Activated naive CD4-positive, alpha-beta T cell treated with anti-CD3 and anti-CD28 coated beads, Interleukin-2, amount 50 U/mL, for 16 hours (primary cell): ENCODE measurements at places on chromosomes 7 and 10.

GRCh38 chr7:123770378-123770777, 21.6 kb upstream of the WASL start:
- no peak for DNase-seq

GRCh38 chr10:113609704-113610108, 54.1 kb downstream of the NRAP start:
- DNase-seq: no peak

GRCh38 chr7:13017333-13017857, 330.0 kb downstream of the ARL4A start:
- DNase-seq: no peak

- no peak for DNase-seq
Measured at GRCh38 chr10:11602919-11603523, 8.4 kb downstream of the USP6NL start.

DNA sequence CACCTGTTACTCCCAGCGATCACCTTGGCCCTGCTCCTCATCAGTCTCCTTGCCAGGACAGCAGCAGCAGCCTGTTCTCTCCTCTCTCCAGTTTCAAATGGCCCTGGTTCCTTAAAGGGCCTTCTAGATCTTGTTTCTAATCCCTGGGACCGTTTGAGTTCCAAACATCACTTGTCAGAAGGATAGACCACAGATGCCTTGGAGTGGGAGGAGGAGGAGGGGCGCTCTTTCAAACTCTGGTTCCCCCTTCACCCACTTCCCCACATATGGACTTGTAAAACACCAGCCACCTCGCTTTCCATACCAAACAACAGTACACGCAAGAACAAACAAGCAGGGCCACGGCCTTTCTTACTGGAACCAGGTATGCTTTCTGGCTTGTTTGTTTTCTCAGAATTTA, 104.8 kb downstream of the PLXNA4 start:
- no peak for DNase-seq

- DNase-seq: no peak
Measured at GRCh38 chr10:77973276-77973675, 46.7 kb upstream of the DLG5 start.

GRCh38 chr10:56991591-56992069, 630.6 kb upstream of the ZWINT start:
- DNase-seq: no peak

DNA sequence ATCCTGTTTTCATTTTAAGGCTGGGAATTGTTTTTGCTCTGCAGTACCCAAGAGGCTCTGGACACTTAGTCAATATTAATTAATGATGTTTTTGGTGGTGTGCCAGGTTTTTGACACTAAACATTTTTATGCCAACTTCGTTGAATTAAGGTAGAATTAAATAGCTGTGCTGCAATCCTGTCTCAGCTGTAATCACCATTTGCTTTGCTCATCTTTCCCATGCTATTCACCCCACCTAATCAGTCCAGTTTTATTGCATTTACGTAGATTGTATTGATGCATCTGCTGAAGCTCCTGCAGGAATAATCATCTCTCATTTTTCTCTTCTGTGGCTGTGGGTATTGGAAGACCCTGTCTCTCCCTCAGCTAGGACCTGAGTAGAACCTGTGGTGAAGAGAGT, 52.6 kb upstream of the TRUB1 start:
- no peak for DNase-seq

- no peak for DNase-seq
Measured at GRCh38 chr10:4391683-4392082, 434.3 kb upstream of the AKR1E2 start.

DNA sequence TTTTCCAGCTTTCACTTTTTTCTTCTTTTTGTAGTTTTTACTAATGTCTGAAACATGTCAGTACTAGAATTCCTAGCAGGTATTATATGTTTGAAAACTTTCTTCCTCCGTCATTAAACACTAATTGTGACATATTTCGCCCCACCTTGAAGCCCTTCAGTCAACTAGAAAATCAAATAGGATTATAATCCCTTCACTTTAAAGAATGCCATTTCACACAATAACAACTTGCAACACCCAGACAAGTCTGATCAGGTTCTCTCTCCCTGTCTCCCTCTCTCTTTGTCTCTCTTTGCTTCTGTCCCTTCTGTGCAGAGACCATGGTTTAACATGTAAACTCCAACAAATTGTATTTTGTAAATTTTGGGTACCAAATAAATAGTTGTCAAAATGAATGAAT, 373.5 kb downstream of the SEMA3D start:
- no peak for DNase-seq

DNA sequence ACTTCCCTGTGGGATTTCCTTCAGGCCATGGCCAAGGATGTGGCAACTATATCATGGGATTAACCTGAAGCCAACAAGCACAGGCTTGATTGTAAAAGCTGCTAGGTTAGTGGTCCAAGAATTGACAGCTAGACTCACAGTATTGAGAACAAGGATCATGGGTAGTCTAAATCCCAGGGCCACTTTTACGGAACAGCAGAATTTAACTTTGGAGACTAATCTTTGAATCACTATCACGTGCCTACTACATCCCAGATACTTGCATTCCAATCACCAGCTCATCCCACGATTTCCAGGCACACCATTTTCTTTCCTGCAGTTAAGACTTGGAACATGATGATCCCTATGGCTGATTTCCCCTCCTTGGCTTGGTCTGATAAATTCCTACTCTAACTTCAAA, 65.6 kb upstream of the ADO start:
- DNase-seq: no peak

DNA sequence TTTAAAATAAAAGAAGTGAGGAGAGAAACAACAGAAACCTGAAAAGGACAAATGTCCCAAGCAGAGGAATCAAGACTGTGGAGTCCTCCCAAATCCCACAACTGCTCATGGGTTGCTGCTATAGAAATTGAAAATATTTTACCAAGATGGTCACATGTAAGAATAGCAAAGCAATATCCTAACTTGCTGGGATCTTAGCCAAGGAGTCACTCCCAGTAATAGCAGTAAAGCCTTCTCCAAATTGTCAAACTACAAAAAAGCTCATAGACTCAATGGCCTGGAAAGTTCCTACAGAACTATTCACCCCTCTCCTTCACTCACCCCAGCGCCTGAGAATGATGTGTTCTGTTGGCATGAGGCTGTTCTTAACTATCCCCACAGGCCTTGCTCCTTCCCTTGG, 186.5 kb downstream of the ELMO1 start:
- no peak for DNase-seq

- DNase-seq: peak; percentile 16
Measured at GRCh38 chr10:21989453-21990154, 13.9 kb downstream of the DNAJC1 start.

- no peak for DNase-seq
Measured at GRCh38 chr7:128841171-128841690, 11.0 kb downstream of the FLNC start.

GRCh38 chr7:121595758-121596696, 199.9 kb upstream of the FAM3C start:
- DNase-seq: no peak

GRCh38 chr10:78442836-78443550, 409.3 kb downstream of the RPS24 start:
- no peak for DNase-seq

DNA sequence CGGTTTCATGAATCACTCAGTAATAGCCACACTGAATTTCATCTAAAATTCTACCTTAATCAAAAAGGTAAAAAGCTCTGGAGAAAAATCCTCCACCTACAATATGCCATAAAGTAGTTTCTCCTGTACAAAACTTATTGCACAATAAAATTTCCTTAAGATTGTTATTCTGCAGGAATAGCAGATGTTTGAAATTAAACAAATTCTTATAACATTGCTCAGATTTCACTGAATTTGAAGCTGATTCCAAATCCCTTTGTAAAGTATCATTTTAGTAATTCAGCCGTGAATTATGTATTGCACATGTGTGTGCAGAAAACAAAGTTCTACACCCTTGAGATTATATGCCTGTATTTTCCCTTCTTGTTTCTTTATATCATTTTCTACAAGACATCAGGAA, 123.8 kb downstream of the AMPH start:
- no peak for DNase-seq

- peak; percentile 21 for DNase-seq
Measured at GRCh38 chr7:130180571-130181262, 24.5 kb downstream of the TMEM209 start.

DNA sequence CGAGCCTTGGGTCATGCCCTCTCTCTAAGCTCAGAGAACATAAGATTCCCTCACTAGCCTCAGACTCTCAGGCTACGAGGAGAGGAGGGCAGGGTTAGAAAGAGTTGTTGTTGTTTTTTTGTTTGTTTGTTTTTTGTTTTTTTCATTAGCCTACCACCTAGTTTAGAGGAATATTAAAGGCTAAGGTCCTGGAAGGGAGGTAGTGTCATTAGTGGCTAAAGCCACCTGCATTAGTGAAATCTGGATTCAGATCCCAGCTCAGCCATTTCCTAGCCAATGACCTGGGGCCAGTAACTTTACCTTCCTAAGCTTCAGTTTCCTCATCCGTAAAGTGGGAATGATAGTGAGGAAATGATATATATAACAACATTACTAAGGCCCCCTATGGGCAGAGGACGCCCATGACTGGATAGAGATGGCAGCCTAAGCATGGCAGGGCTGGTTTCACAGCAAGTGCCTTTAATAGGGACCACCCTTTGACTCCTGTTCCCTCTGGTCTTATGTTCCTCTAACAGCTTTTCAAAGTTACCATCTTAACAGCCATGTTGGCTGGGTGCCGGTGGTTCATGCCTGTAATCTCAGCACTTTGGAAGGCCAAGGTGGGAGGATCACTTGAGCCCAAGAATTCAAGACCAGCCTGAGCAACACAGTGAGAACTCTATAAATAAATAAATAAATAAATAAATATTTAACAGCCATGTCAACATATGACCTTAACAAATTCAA, 5.1 kb downstream of the DDIT4 start:
- no peak for DNase-seq

DNA sequence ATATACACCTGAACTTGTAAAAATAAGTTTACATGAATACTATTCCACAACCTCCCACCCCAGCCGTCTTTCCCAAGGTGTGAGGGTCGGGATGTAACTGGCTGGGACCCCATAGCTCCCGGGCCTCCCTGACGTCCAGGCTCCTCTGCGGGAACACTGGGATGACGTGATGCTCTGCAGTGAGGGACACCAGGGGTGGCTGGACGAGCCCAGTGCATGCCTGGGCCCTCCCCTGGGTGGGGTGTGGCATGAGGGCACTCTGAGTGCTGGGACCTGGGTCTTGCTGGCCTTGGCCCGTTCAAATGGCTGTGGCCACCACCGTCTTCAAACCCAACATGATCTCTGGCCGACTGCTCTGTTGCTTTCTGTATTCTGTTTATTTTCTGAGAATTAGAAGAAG, 182.4 kb downstream of the DNAJB6 start:
- DNase-seq: no peak

DNA sequence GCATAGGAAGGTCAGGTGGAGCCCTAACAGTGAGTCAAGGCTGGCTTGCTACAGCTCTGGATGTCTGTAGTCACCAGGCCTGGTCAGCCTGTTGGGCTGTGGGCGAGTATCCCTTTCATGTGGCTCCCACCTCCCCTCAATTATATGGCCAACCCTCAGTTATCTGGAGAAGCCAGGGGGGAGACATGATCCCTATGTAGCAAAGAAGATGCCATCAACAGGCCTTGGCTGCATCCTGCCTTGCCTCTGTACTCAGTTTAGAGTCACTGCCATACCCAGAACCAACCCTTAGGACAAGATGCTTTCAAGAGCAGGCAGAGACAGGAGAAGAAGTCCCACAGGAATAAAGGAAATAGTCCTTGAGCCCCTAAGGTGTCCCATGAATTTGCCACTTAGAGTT, 763.9 kb downstream of the GRID1 start:
- no peak for DNase-seq
